ENCODE measurements at places on chromosomes 7 and 10. TPM values are rescaled to one million over a fixed set of nuclear protein-coding genes. Genes with fewer than 3 reads are reported as not detected.

DNA sequence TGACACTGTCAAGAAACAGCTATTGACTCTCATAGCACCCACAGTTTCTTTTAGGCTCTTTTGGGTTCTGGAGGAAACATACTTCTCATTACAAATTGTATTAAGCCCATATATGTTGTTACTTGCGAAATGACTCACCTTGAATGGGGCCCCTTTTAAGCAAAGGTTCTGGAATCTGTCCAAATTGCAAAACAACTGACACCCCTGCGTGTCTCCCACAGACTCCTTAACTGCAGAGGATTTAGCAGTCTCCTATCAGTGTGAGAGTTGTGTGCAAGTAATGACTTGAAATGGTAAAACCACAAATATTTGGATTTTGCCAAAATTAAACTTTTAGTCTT, 192.3 kb downstream of the DNAJC1 start:
- DNase-seq = no peak

GRCh38 chr7:131057794-131058070, 269.9 kb upstream of the MKLN1 start:
- no peak for DNase-seq

GRCh38 chr10:33216661-33217427, 117.6 kb downstream of the NRP1 start:
- no peak for DNase-seq

The FANK1 gene
- 5.4 TPM for polyA plus RNA-seq

GRCh38 chr10:44478040-44478439, 93.1 kb upstream of the CXCL12 start:
- no peak for DNase-seq

- no peak for DNase-seq
Observed at GRCh38 chr10:29877793-29878491, 181.4 kb downstream of the JCAD start.

- no peak for DNase-seq
Observed at GRCh38 chr7:17123020-17123419, 175.4 kb upstream of the AHR start.

The CACNA2D1 gene
- polyA plus RNA-seq = 34.2 TPM

The TSPAN12 gene
- polyA plus RNA-seq = 58.0 TPM

DNA sequence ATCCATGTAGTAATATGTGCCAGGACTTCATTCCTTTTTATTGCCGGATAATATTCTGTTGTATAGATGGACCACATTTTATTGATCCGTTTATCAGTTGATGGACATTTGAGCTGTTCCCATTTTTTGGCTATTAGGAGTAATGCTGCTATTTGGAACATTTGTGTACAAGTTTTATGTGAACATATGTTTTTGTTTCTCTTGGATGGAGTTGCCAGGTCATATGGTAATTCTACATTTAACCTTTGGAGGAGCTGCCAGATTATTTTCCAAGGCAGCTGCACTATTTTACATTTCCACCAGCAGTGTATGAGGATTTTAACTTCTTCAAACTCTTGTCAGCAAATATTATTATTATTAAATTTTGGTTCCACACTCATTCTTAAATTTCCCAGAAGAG, 59.2 kb downstream of the C10orf90 start:
- DNase-seq = no peak

- DNase-seq = no peak
Observed at GRCh38 chr7:65462148-65462716, 88.6 kb downstream of the ZNF92 start.

All from ovary (tissue), 10 donors.